ENCODE measurements at places on chromosomes 7 and 10. TPM values are rescaled to one million over a fixed set of nuclear protein-coding genes. Genes with fewer than 3 reads are reported as not detected.

Gene CALHM2
- total RNA-seq = 17.4 TPM

Gene ELFN1
- 2.5 TPM for total RNA-seq

Gene CLCN1
- total RNA-seq = 0.16 TPM

Gene IMMP2L
- 26.2 TPM for total RNA-seq

Gene OR2AE1
- total RNA-seq = not detected

Gene SORCS3
- total RNA-seq = 1.3 TPM

Gene SLC13A1
- not detected for total RNA-seq

Gene OPALIN
- not detected for total RNA-seq

- DNase-seq = no peak
These were observed 173.4 kb downstream of the RNF216 start for GRCh38 chr7:5607951-5608656.

DNA sequence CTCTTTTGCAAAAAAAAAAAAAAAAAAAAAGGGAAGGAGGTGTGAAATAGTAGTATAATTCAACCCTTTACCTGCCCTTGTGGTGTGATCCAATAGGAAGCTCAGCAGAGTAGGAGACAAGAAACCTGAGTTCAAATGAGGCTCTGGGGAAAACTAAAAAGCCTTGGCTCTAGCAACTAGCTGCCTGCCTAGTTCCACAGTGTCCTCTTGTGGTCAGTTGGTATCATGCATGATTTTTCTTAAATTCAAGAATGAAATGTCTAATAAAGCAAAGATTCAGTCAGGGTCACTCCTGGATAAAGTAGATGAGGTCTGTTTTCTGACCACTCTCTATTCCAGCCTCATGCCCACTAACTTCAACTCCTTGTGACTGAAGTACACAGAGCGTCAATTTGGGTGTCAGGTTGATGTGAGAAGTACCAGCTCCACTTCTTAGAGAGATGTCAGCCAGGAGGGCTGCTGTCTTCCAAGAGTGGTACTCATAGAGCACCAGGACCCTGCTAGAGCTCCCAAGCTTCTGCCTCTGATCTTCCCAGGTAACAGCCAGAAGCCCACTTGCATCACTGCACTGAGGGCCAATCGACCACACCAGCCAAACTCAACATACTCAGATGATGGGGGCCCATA is 10.5 kb downstream of the LSM5 start:
- no peak for DNase-seq

- DNase-seq = no peak
These were observed 198.3 kb downstream of the PLXNA4 start for GRCh38 chr7:132377703-132378584.

GRCh38 chr7:134785842-134786241 is 6.4 kb downstream of the CALD1 start:
- DNase-seq = no peak

DNA sequence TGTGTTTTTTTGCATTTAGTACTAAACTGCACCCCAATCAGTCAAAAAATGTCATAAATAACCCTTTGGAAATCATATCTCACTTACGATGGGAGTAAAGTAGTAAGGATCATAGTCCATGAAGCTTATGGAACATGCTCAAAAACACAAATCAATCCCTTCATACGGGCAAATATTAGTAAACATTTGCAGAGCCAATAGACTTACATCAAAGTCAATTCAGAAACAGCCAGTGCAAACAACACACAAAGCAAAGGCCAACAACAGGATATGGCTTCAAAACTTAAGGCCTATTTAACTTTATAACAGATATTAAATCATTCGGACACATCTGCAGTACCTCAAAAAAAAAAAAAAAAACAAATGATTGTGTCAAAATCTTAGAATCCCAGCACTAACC is 32.1 kb downstream of the SGCE start:
- no peak for DNase-seq

DNA sequence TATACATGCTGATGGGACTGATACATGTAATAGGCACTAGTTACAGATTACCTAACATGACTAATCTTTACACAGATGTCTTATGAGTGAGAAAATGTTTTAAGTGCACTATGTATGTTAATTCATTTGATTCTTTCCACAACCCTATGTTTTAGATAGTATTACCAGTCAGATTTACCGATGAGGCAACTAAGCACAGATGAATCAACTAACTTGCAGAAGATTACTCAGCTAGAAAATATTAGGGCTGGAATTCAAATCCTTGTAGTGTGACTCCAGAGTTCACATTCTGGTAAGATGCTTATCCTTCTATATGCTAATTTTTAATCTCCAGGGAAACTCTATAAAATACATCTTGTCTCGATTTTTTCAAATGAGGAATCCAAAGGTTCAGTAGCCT is 964.9 kb downstream of the REEP3 start:
- no peak for DNase-seq

- DNase-seq = no peak
These were observed 9.6 kb downstream of the KAZALD1 start for GRCh38 chr10:101071267-101071884.

DNA sequence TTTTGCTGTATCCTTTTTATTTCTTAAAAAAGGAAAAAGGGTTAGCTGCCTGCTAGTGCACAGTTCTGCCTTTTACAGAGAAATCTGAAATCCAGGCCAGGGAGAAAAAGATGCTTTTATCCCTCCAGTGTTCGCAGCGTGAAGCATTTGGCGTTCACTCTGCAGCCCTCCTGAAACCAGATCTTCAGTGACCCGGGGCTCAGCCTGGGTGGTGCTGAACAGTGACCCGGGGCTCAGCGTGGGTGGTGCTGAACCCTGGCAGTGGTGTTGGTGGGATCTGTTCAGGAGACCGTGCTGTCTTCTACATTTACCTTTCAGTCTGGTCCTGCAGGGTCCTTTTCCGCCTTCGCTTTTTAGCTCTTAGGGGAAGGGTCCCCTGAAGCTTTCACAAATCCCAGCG is 164.7 kb upstream of the KLF6 start:
- DNase-seq = no peak

DNA sequence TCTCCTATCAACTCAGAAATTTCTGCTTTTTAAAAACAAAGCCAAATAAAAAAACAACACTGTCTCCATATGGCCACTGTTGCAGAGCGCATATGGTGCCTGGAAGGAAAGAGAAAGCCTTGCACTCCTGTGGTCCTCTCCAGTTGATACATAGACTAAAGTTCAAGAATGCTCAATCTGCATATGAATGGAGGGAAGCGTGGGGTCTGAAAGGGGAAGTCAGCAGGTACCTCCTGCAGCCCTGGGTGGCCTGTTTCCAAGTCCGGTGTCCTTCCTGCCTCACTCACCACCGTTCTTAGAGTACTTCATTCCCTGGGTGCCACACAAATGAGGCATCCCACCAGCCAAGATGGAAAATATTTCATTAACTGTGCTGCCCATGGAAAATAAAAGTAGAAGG is 138.3 kb upstream of the PALS2 start:
- DNase-seq = no peak

- DNase-seq = no peak
These were observed 8.5 kb upstream of the UNCX start for GRCh38 chr7:1224086-1224716.

- DNase-seq = no peak
These were observed 168.9 kb upstream of the SH2B2 start for GRCh38 chr7:102117743-102118142.

DNA sequence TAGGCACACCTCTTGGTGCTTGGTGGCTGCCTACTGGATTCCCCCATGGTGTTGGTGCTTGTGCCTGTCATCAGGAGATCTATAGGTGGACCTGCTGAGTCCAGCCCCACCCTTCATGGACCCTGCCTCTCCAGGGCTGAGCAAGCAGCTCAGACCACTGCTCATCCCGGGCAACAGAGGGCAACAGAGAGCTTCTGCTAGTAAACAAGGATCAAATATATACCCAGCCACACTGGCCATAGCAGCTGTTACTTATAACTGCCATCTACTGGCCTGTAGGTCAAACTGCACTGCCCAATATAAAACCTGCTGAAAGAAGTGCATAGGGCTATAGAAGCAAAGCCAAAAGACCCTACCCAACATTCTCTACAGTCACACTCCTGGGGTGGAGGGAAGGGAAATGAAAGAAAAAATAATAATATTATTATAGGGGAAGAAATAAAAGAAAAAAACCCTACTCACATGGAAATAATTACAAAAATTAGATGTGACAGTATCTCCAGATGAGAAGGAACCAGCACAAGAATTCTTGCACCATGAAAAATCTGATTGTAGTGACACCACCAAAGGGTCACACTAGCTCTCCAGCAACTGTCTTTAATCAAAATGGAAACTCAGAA is 54.9 kb upstream of the ZNF800 start:
- DNase-seq = no peak

- DNase-seq = no peak
These were observed 26.0 kb downstream of the CTNNA3 start for GRCh38 chr10:67669978-67670377.

DNA sequence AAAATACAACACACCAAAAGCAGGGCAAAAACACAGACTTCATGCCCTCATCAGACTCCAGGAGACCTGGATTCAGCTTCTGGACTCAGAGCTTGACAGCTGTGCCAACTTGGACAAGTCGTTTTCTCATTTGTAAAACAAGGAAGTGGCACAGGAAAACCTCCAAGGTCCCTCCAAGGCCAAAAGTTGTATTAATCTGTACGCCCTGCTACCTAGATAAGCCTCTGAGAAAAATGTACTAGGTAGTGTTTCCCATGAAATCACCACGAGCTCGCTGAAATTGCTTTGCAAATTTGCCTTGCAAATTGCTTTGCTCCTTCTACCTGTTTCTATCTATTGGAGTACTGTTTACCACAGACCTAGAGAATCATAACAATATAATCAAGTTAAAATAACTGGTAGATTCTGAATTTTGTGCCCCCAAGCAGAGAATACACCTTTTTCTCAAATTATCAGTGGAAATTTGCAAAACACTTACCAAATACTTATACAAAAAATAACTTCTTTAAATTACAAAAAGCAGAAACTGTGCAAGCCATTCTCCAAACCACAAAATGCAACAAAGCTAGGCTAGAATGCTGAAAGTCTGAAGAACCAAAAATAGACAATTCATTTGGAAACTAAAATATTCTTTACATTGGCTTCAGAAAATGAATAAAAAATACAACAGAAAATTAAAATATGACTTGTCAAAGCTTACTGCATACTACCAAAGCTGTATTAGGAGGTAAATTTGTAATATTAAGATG is 158.1 kb upstream of the CHST15 start:
- DNase-seq = no peak

- DNase-seq = no peak
These were observed 4.1 kb upstream of the VSIR start for GRCh38 chr10:71777213-71777985.

DNA sequence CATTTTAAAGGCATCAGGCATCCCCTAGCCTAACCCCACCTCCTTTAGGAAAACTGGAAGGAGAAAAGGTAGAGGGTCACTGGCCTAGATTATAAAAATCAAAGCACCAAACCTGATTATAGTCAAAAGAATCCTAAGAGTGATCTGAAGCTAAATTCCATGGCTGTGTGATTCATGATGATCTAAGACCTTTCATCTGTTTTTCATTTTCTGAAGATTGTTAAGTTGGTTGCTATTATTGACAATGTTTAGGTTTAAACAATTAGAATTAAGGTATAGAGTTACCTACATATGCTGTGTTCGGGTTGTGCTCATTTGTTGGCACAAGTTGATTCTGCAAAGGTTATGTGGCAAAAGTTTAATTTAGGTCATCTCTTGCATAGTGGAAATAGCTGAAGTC is 148.7 kb downstream of the BICC1 start:
- no peak for DNase-seq

- DNase-seq = no peak
These were observed 66.9 kb downstream of the OGDH start for GRCh38 chr7:44673324-44673723.

DNA sequence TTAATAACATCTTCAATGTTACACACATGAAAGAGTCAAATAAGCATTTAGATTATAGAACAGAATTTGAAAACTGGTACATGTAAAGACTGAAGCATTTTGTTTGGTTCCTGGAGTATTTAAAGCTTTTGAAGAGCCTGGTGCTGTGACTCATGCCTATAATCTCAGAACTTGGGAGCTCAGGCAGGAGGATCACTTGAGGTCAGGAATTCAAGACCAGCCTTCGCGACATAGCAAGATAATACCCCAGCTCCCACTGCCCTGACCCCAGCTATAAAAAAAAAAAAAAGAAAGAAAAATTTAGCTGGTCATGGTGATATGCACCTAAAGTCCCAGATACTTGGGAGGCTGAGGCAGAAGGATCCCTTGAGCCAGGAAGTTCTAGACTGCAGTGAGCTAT is 87.8 kb downstream of the HDAC9 start:
- no peak for DNase-seq

- no peak for DNase-seq
These were observed 27.1 kb downstream of the BMS1 start for GRCh38 chr10:42809676-42810075.
